H1 (cell line): ENCODE measurements at places on chromosomes 4 and X.

GRCh38 chr4:98203332-98204235 is 57.6 kb upstream of the RAP1GDS1 start:
- no peak for DNase-seq

DNA sequence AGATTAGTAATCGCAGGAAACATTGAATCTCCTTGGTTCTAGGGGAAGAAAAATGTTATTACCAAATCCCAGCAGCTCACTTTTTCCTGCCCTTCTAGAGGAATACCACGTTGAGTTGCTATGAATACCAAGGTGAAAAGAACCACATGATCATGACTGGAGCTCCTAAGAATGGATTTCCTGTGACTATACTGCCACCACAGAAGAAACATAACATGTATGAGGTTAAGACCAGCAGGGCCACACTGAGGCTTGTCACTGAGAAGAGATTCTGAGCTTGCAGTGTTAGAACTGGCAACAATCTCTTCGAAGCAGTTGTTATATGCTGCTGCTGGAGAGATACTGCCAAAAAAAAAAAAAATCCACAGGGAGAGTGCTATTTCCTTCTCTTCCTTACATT is 1235.3 kb downstream of the FSTL5 start:
- no peak for DNase-seq

DNA sequence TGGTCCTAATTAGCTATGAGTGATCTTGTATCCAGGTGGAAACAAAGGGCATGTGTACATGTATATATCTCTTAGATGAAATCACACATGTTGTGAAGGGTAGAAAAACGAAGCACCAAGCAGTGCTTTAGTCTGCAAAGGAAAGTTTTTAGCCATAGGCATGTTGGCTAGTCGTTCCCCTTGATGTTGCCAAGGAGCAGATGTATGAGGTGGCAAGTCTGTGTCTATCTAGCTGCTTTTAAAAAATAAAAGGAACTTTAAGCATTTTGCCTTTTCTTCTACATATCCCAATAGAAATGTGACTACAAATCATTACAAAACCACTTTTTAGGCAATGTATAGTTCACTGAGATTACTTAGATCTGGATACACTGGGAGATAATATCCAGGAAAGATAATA is 63.1 kb downstream of the NSUN7 start:
- DNase-seq, result no peak

- no peak for DNase-seq
These were observed 48.9 kb upstream of the SPP1 start for GRCh38 chr4:87926554-87927098.

- DNase-seq, result no peak
These were observed 16.0 kb downstream of the LRBA start for GRCh38 chr4:150999086-150999485.

GRCh38 chrX:17984415-17984814 is 123.3 kb upstream of the RAI2 start:
- no peak for DNase-seq

- DNase-seq, result no peak
These were observed 231.7 kb downstream of the SPRY1 start for GRCh38 chr4:123628288-123628687.

DNA sequence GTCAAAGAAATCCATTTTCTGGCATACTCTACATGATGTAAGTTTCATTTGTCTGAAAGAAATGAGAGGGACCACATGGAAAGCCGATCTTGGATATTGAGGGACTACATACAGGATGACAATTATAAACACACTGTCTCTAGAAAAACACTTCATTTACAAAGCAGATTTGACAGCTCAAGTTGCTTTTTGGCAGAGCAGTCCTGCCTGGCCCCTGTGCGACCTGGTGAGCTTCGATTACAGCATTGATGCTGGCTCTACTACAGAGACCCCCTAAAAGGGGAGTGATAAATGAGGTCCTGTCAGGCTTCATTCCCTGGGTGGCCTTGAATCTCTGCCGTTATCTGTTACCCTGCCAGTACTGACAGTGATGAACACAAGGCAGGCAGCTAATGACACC is 215.2 kb upstream of the NOCT start:
- no peak for DNase-seq

GRCh38 chrX:12989461-12989860 is 14.6 kb downstream of the TMSB4X start:
- DNase-seq, result no peak

- no peak for DNase-seq
These were observed 19.9 kb upstream of the CYBB start for GRCh38 chrX:37759878-37760418.

GRCh38 chr4:73068491-73069337 is 802 bp downstream of the COX18 start:
- DNase-seq, result no peak

- no peak for DNase-seq
These were observed 14.3 kb downstream of the TENM3 start for GRCh38 chr4:182257503-182257902.

DNA sequence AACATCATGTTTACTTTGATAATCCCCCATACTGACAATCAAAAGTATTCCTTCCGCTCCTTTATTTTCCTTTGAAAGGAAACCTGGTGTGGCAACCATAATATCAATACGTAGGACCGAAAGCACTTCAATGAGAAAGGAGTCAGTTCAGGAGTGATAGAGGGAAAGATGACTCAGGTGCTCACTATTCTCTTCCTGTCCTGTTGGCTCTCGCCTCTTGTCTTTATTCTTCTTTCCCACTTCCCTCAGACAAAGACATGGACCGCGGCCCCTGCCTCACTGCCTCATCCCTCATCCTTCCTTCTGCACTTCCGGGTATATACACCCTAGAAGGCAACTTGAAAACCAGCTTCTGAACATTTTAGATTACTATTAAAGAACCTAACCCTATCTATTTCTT is 49.8 kb upstream of the TNIP3 start:
- DNase-seq, result no peak

GRCh38 chr4:118773429-118773792 is 62.5 kb downstream of the SEC24D start:
- no peak for DNase-seq

- DNase-seq, result no peak
These were observed 623.8 kb upstream of the LCORL start for GRCh38 chr4:18645351-18645750.

GRCh38 chr4:153407906-153408305 is 58.3 kb upstream of the TMEM131L start:
- DNase-seq, result no peak

GRCh38 chr4:26015133-26015651 is 101.2 kb downstream of the SMIM20 start:
- no peak for DNase-seq

DNA sequence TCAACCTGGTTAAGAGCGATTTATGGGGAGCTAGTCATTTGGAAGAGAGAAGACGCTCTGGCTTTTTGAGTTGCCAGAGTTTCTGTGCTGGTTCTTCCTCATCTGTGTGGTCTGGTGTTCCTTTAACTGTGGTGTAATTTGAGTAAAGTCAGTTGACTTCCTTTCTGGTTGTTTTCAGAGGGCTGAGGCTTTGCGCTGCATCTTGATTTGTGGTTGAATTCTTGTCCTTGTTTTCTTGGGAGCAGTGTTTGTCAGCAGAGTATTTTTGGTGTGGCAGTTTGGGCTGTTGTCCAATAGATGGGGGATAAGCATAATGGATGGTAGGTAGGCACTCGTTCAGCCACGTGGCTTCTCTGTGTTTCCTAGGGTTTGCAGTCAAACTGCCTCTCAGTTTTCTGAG is 2143.2 kb upstream of the TENM3 start:
- no peak for DNase-seq

DNA sequence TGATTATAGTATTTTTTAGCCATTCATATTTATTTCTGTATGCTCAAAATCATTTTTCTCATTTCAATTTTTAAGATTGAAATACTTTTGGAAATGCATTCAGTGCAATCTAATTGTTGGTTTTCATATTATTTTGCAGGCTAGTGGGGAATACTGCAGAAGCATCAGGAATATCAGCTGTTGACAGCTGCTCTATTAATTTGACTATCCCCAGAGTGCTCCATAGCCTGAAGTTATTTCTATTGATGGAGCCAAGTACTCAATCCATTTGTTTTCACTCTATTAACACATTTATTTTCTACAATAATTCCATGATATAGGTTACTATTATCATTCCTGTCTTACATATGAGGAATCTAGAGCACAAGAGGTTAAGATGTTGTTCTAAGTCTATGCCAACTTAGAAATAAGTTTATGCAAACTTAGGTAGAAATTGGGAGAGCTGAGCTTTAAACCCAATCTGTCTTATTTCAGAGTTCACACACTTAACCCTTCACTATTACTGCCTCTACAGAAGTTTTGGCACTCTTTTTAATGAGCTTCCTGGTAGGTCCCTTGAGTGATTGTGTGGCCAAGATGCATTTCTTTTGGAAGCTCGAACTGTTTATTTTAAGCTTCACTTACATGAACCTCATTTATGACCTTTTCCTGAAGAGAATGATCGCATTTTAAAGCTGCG is 65.6 kb upstream of the PCDH18 start:
- no peak for DNase-seq

DNA sequence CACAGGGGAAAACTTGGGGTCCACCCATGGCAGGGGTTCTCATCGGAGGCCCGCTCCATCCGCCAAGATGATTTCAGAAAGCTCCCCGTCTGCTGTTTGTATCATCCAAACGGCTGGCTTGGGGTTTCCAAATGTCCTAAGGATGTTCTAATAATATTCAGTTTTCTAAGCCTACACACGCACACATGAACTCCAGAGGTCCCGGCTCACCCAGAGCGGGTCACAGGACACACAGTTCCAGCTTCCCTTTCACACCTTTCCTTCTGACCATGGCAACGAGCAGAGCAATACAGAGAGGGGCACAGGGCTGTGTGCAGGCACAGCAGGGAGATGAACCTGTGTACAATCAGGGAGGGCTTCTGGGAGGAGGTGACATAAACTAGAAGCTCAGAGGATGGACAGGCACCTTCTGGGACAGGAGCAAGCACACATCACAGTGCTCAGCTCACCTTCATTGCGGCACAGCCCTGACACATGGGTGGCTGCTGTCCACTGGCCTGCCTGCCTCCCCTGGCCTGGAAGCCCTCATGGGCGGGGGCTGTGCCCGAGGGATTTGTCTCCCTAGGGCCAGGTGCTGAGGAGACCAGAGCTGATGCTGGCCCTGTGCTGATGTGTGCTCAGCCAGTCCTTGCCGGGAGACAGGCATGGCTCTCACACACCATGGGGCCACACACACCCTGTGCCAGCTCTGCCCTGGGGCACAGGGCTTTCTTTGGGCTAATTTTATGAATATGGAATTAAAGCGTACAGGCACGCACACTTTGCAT is 44.8 kb downstream of the ABLIM2 start:
- no peak for DNase-seq

GRCh38 chr4:177461606-177462005 is 19.4 kb upstream of the AGA start:
- no peak for DNase-seq

DNA sequence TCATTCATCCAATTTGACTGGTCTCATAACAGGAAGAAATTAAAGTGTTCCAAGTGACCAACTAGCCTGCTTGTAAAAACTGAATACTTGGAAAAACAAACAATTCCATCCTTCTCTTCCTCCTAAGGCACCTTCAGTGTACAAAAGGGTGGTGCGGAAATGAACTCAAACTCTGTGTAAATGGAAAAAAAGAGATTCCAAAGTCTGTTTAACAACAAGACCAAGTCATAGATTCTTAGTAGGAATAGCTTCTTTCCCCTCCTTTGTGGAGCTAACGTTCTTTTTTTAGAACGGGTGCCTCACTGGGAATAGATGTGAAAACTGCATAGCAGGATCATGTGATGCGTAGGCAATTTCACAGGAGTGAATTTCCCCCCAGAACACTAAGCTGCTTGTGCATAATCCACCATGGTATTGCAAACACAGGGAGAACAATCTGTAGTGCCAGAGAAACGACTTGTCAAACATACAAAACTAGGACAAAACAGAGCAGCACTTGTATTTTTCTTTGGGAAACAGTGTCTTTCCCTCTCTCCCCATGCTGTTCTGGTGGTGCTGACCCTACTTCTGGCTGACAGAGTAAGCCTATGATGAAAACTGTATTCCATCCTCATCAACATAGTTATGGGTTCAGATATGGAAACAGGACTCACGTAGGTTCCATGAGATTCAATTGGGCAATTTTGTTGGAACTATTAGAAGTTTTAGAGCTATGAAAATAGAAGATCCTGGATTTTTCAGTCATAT is 13.2 kb upstream of the SOD3 start:
- no peak for DNase-seq

DNA sequence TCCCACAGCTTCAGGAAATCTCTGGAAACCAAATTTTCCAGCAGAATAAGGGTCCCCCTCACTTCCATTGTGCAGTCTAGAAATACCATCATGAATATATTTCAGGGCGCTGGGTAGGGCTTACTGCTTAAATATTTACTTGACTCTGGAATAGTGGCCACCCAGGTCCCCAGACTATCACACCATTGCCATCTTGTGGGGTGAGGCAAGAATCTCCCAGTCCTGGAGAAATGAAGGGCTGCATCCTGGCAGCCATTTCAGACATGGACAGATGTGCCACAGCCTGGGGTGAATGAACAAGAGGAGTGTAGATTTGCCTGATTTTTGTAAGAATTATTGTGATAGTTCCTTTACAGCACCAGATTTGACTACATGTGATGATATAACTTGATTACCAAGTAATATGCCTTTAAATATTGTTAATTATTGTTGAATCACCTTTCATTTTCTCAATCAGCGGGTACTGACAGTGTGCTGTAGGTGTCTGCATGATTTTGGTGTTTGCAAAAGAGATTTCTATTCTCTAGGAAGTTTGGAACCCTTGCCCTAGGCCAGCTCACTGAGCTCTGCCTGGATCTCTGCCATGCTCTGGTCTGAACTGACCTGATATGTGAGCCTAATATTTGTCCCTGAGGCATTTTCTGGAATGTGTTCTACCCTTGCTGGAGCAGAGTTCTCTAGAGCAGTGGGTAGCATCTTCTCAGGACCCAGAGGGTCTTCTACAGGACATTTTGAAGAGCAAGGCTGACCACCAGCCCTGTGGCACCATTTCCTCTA is 183.4 kb downstream of the KIT start:
- no peak for DNase-seq

- no peak for DNase-seq
These were observed 77.0 kb downstream of the LRP2BP start for GRCh38 chr4:185318679-185319078.

DNA sequence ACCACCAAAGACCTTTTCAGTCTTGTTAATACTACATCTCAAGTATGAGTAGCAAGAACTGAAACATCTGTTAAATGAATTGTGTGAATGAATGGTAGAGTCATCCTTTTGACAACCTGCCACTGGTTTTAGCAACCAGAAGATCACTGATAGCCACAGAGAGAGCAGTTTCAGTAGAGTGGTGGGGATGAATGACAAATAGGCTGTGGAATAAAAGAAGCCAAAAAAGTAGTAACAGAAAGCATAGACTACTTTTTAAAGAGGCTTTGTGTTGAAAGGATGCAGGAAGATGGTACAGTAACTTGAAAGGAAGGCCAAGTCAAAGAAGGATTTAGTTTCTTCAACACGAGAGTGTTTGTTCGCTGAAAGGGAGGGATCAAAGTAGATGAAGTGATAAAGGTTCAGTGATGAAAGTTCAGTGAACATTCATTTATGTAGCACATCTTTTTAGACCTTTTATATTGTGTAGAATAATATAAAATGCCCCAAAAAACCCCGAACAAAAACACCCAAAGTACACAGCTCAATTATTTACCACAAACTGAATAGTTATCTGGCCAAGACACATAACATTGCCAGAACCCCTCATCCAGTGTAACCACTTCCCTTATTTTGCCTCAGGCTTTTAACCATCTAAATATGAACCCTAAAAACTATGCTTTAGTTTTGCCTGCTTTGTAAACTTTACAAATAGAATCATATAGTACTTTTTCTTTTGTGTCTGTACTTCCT is 40.1 kb upstream of the EIF1AX start:
- no peak for DNase-seq
